Activated naive CD8-positive, alpha-beta T cell treated with anti-CD3 and anti-CD28 coated beads for 36 hours (primary cell): ENCODE measurements at places on chromosomes 5 and 9. TPM values are rescaled to one million over a fixed set of nuclear protein-coding genes. Genes with fewer than 3 reads are reported as not detected.

DNA sequence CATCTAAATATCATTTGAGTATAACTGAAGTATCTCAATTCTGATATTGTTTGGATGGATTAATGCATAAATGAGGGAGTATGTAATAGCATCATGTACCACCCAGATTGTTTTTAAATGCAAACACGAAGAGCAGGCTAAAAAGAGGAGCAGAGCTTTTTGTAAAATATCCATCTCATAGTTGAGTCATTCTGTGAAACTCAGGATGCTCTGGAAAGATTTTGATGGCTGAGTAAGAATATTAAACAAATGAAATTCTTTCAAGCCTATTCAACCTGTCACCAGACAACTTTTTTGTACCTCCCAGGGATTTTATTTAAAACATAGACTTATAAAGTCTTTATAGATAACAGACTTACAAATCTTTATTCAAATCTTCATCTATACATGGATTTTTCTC lies 625.9 kb downstream of the TLE4 start:
- H3K4me3 ChIP-seq: no peak overlapping the region
- H3K4me1 ChIP-seq: no peaks in the 10 kb centered on the region
- no peaks in the 10 kb centered on the region for H3K36me3 ChIP-seq

SLC22A5 gene
- total RNA-seq: 4.5 TPM

TRMO gene
- total RNA-seq: 18.1 TPM

SGCD gene
- not detected for total RNA-seq

- H3K4me1 ChIP-seq: peaks cover 2% of the 10 kb centered on the region
- H3K27me3 ChIP-seq: no peaks in the 10 kb centered on the region
- H3K36me3 ChIP-seq: peaks cover 37% of the 10 kb centered on the region
- H3K27ac ChIP-seq: no peak overlapping the region
- DNase-seq: no peak
Measured at GRCh38 chr5:169710675-169711074, 73.6 kb downstream of the DOCK2 start.

- no peak overlapping the region for H3K27ac ChIP-seq
- DNase-seq: no peak
- H3K4me3 ChIP-seq: no peak overlapping the region
- no peaks in the 10 kb centered on the region for H3K36me3 ChIP-seq
- no peaks in the 10 kb centered on the region for H3K27me3 ChIP-seq
- no peaks in the 10 kb centered on the region for H3K4me1 ChIP-seq
Measured at GRCh38 chr9:14135421-14135820, 178.5 kb downstream of the NFIB start.

- no peaks in the 10 kb centered on the region for H3K36me3 ChIP-seq
- H3K27ac ChIP-seq: no peak overlapping the region
- H3K4me3 ChIP-seq: no peak overlapping the region
- no peak for DNase-seq
- H3K27me3 ChIP-seq: no peaks in the 10 kb centered on the region
Measured at GRCh38 chr9:69023650-69024049, 9.7 kb upstream of the PRKACG start.

DNA sequence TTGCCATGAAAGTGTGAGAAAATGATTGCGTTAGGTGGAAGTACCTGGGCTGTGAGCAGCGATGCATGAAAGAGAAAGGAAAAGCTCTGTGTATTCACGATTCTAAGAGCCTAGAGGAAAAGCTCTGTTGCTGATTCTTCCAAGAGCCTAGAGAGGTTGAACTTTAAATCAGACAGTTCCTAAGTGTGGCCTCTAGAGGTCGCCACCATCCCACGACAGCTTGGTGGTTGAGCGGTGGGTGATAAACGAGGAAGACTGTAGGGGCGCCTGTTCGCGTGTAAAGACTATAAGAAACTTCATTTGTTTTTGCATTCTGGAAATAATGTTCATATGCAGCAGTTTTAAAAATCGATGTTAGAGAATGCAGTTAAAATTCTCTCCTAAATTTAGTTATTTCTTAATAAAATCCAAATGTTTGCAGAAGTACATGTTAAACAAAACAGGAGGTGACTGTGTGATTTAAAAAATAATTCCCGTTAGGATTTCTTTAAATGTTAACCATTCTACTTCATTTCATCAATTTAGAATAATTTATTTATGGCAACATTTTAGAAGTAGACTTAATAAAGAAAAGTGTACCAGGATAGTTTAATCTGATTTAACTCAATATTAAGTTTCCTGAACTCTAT lies 107.7 kb downstream of the TENT4A start:
- no peaks in the 10 kb centered on the region for H3K4me1 ChIP-seq
- peaks cover 3% of the 10 kb centered on the region for H3K36me3 ChIP-seq
- peaks cover 19% of the 10 kb centered on the region for H3K27me3 ChIP-seq
- DNase-seq: peak; percentile 57
- no peak overlapping the region for H3K27ac ChIP-seq

GRCh38 chr5:78677777-78678668 lies 29.5 kb upstream of the LHFPL2 start:
- peaks cover 9% of the 10 kb centered on the region for H3K27me3 ChIP-seq
- H3K4me3 ChIP-seq: no peak overlapping the region
- H3K4me1 ChIP-seq: no peaks in the 10 kb centered on the region
- DNase-seq: no peak

DNA sequence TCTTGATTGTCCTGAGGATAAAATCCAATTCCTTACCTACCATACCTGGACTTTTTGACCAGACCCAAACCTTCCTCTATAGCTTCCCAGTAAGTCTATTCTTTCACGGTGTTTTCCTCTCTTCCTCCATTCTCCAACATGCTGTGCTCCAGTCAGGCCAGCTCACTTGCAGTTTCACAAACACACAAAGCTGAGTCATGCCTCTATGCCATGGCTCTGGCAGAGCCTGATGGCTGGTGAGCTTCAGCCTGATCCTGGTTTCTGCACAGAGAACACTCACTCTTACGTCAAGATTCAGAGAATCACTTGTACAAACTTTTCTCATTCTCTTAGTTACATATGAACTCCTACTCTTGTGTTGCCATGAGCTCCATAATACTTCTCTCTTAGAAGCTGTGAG lies 27.7 kb upstream of the PAX5 start:
- no peaks in the 10 kb centered on the region for H3K36me3 ChIP-seq
- H3K4me3 ChIP-seq: no peak overlapping the region
- DNase-seq: no peak
- no peaks in the 10 kb centered on the region for H3K4me1 ChIP-seq

DNA sequence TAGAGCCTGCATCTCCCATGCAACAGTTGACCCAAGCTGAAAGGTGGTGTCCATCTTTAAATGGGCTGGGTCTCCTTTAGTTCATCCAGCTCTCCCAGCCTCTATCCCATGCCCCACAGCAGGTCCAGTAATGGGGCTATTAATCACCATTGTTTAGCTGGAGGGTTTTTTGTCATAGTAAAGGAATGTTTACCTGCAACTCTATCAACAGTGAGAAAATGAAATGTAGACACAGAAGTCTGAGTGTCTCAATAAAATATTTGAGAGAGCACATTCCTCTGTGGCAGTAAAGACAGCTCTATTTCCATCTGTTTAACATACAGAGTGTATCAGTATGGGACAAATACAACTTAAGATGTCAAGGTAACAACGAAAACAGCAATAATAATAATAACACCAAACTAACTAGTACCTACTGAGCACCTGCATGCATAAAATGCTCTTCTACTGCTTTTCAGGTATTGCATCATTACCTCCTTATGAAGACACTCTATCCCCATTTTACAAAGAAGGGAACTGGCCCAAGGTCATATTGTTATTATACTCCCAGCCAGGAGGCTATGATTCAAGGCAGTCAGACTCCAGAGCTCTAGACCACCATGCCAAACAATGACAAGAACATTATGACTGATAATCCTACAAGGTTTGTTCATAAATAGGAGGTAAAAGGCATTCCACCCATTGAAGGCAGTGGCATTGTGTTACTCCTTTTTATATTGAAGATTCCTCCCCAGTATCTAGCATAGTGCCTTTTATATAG lies 21.0 kb upstream of the C5orf58 start:
- no peak for DNase-seq
- H3K27me3 ChIP-seq: peaks cover 13% of the 10 kb centered on the region
- no peak overlapping the region for H3K27ac ChIP-seq

ZDHHC11 gene
- total RNA-seq: 4.5 TPM

DNA sequence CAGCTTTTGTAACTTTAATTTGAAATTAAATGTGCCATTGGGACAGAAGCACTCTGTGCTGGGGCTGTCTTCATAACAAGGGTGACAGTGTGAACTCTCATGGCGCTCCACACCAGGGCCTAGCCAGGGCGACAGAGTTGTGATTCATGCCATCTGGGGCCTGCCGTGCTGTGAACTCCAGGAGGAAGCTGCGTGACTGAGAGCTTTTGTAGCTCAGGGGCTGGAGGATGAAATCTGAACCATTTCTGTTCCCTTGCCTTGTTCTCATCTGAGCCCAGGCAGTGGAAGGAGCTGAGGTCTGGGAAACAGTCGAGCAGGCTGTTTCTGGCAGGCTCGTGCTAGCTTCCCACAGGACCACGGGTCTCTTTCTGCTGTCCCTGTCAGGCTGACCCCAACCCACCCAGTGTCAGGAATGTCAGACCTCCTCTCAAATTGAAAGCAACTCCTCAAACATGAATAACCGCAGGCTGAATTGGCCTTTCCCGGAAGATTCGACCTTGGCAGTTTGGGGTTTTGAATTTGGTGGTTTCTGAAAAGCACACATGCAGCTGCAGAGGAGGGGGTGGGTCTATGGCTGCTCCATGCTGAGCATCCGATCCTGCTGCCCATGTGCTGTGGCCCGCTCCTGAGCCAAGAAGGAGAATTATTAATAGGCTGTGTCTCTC lies 69.2 kb upstream of the RPS23 start:
- H3K27me3 ChIP-seq: peaks cover 7% of the 10 kb centered on the region
- no peak overlapping the region for H3K27ac ChIP-seq
- no peaks in the 10 kb centered on the region for H3K36me3 ChIP-seq
- no peak overlapping the region for H3K4me3 ChIP-seq

GRCh38 chr9:91310037-91310436 lies 51.7 kb downstream of the AUH start:
- H3K36me3 ChIP-seq: peaks cover 16% of the 10 kb centered on the region
- H3K4me1 ChIP-seq: peaks cover 6% of the 10 kb centered on the region
- no peak overlapping the region for H3K4me3 ChIP-seq

RABEPK gene
- total RNA-seq: 41.6 TPM

- no peak for DNase-seq
- peak overlapping the region; percentile 79 for H3K4me3 ChIP-seq
- peaks cover 73% of the 10 kb centered on the region for H3K27me3 ChIP-seq
- H3K36me3 ChIP-seq: no peaks in the 10 kb centered on the region
- H3K4me1 ChIP-seq: peaks cover 5% of the 10 kb centered on the region
- no peak overlapping the region for H3K27ac ChIP-seq
Measured at GRCh38 chr9:97039514-97039860, 545 bp upstream of the CTSV start.

DNA sequence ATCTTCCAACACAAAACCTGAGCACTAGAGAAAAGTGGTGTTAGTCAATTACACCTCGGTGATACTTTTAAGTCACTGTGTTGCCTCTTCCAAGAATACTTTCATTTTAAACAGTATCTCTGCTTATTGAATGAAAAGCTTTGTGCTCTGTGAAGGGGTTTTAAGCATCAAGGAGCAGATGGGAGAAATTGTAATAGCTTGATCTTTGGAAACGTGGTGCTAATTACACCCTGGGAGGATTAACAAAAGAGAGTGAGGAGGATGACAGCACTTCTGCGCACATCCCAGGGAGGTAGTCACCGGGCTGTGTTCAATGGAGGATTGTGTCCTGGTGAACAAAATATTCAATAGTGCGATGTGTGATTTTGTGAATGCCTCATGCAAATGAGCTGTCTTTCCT lies 477.4 kb upstream of the ADAMTS16 start:
- no peak overlapping the region for H3K27ac ChIP-seq
- H3K4me3 ChIP-seq: no peak overlapping the region
- H3K4me1 ChIP-seq: no peaks in the 10 kb centered on the region
- no peak for DNase-seq
- no peaks in the 10 kb centered on the region for H3K36me3 ChIP-seq

DNA sequence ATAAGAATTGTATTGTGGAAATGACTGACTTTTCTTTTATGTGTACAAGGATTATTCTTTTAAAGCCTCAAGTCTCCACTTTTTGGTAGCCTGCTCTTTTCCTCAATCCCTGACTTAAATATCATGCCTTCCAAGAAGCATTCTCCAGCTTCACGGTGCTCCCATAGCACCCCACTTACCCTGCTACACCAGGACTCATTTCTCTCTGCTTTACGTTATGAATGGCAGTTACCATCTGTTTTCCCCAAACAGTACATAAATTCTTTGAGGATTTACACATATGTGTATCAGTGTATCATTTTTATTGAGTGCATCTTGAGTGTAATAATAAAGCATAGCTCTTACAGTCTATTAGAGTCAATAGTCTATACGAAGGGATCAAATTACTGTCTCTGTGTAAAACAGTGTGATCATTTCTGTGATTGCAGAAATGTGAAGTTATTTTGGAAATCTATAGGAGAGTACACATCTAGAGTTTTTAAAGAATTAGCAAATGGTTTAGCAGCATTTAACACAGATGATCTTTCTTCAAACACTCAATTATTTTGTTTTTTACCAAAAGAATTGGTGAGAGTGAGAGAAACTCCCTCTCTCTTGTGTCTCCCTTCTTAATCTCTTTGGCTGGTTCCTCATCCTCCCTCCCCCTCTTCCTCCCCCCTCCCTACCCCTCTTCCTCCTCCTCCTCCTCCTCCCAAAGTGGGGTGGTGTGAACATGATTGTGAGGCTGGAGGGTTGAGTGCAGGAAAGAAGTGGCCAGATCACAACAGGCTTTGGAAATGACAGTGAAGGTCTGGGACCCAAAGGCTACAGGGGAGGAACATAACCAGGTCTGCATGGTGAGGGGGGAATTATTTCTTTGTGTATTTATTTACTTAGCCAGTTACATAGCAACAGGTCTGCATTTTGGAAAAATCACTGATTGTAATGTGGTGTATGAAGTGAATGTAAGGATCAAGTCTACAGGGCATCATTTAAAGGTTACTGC lies 27.6 kb upstream of the ECM2 start:
- DNase-seq: no peak
- H3K4me1 ChIP-seq: no peaks in the 10 kb centered on the region
- no peaks in the 10 kb centered on the region for H3K27me3 ChIP-seq
- H3K27ac ChIP-seq: no peak overlapping the region
- peaks cover 9% of the 10 kb centered on the region for H3K36me3 ChIP-seq

DNA sequence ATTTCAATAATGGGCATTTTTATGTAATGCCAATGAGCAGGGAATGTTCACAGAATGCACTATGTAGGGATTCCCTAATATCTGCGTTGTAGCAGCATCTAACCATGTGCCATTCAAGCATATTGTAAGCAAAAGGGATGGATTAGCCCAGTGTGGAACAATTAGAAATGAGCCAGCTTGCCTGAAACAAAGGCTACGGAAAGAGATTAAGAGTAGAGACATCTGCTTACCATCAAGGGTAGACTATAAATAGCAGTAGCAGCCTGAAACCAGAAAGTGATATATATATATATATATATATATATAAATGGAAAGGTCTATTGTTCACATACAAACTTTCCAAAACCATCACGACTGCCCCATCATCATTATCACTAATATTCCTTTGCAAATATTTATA lies 31.9 kb upstream of the CEP120 start:
- H3K4me3 ChIP-seq: no peak overlapping the region
- H3K4me1 ChIP-seq: peaks cover 3% of the 10 kb centered on the region
- no peak for DNase-seq
- no peaks in the 10 kb centered on the region for H3K36me3 ChIP-seq

- H3K27me3 ChIP-seq: no peaks in the 10 kb centered on the region
- no peak overlapping the region for H3K27ac ChIP-seq
- H3K36me3 ChIP-seq: peaks cover 16% of the 10 kb centered on the region
- H3K4me3 ChIP-seq: no peak overlapping the region
- peaks cover 31% of the 10 kb centered on the region for H3K4me1 ChIP-seq
Measured at GRCh38 chr5:53568871-53569270, 8.4 kb downstream of the NDUFS4 start.
